CD4-positive, alpha-beta T cell treated with Interleukin-4 for 4 hours (primary cell): ENCODE measurements at places on chromosomes 12 and 14.

DNA sequence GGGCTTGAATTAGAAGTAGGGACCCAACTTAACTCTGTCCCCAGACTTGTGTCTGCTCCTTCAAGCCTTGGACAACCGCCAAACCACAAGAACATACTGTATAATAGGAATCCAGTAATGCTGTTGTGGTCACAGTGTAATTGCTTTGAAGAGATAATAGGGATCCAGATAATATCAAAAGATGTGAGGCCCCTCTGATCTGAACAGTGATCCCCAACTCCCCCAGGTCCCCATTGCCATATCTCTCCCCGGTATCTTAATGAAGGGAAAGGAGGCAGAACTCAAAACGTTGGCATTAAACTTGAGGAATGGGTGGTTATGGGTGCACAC is 8.5 kb upstream of the PLEKHH1 start:
- no peak for DNase-seq

GRCh38 chr12:109513051-109513450 is 35.6 kb downstream of the UBE3B start:
- DNase-seq = no peak

GRCh38 chr12:91833780-91834359 is 311.8 kb downstream of the BTG1 start:
- no peak for DNase-seq

GRCh38 chr14:97185186-97185585 is 388.0 kb downstream of the VRK1 start:
- peak; percentile 37 for DNase-seq

GRCh38 chr12:11881835-11882234 is 188.9 kb upstream of the BCL2L14 start:
- DNase-seq = no peak

DNA sequence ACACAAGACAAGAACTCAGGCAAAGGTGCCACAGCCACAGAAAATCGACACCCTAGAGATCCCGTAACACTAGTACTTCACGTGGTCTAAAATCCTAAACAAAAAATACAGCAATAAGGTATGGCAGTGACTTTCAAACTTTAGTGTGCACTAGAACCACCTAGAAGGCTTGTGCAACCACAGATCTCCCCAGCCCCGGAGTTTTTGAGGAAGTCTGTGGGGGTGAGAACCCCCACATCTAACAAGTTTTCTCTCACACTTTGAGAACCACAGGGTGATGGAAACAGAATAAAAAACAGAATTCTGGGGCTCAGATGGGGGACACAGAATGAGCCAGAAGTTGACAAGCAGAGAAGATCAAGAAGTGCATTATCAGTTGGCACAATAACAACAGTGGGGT is 254.0 kb downstream of the ANO6 start:
- DNase-seq = no peak
